ENCODE measurements at places on chromosomes 12 and 14. TPM values are rescaled to one million over a fixed set of nuclear protein-coding genes. Genes with fewer than 3 reads are reported as not detected.
A peak's percentile ranks its signal among the peaks of the same experiment; 100 is the strongest.

GRCh38 chr14:24353559-24354481 lies 14.0 kb upstream of the RIPK3 start:
- no peak for DNase-seq

GRCh38 chr12:55847033-55847432 lies 4.3 kb upstream of the MMP19 start:
- DNase-seq, result peak; percentile 80

GRCh38 chr12:26705851-26706250 lies 127.1 kb downstream of the ITPR2 start:
- DNase-seq, result no peak

DNA sequence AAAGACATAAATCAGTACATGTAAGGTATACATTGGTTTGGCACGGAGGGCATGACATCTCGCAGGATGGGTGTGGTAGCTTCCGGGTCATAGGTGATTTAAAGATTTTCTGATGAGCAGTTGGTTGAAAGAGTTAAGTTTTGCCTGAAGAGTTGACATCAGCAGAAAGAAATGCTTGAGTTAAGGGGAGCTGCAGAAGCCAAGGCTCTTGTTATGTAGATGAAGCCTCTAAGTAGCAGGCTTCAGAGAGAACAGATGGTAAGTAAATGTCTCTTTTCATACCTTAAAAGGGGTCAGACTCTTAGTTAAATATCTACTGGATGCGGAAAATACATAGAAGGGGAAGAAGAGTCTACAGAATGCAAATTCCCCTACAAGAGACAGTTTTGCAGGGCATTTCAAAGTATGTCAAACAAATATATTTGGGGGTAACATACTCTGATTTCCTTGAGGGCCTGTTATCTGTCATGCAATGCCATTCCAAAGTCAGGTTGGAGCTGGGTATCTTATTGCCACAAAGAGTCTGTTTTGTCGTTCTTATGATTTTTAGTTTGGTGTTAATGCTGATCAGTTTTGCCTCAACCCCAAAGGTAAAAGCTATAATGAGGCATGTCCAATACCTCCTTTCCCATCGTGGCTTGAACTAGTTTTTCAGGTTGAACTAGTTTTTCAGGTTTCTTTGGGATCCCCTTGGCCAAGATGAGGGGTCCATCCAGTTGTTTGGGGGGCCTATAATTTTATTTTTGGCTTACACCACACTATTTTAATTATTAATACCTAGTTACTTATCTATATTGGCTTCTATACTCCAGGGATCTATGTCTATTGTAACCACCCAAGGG lies 67.0 kb downstream of the PTHLH start:
- DNase-seq, result no peak

GRCh38 chr12:40032433-40033241 lies 73.2 kb downstream of the SLC2A13 start:
- DNase-seq, result no peak

GRCh38 chr12:58434726-58435125 lies 485.6 kb downstream of the LRIG3 start:
- DNase-seq, result no peak

DNA sequence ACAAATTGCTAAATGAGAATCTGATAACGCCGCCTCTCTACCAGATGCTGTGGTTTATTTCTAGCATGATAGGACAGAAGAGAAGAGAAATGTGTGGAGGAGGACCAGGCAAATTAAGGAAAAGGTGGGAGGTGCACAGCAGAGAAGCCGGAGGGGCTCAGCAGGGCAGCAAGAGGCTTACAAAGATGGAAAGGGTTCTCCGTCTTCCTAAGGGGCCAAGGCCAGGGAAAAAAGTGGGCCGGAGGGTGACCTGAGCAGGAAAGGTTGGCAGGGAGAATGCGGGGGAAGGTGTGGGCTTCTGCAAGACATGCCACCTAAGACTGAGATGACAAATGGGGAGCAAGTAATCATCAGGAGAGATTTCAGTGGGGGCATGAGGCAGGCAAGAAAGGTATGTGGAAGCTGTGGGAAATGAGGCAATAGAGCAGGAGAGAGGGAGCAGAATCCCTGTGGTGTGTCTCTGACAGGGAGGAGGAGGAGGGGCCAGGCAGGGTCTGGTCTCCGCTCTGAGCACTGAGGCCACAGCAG lies 18.7 kb downstream of the MANSC1 start:
- DNase-seq, result no peak

DNA sequence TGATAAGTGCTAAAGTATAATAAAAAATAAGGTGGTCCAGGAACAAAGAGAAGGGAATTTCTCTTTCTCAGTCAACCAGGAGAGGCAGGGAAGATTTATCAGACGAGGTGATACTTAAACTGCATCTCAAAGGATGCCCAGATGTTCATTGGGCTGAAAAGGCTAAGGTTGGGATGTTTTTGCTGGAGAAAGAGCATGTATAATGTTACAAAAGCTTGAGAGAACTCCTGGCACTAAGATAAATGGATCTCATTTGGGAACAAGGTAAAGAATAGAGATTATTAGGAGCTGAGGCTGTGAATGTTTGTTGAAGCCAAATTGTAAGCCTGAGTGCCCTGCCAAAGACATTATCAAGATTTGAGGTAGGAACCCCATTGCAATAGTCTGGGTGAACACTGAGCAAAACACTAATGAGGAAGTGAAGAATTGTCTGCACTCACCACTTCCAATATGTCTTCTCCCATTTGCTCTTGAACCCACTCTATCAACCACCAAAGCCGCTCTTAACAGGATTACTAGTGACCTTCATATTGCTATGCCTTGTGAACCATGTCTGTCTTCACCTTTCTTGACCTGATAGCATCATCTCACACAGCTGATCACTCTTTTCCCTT lies 149.0 kb upstream of the ARID2 start:
- no peak for DNase-seq

GRCh38 chr14:51848120-51848519 lies 12.3 kb upstream of the GNG2 start:
- no peak for DNase-seq

DNA sequence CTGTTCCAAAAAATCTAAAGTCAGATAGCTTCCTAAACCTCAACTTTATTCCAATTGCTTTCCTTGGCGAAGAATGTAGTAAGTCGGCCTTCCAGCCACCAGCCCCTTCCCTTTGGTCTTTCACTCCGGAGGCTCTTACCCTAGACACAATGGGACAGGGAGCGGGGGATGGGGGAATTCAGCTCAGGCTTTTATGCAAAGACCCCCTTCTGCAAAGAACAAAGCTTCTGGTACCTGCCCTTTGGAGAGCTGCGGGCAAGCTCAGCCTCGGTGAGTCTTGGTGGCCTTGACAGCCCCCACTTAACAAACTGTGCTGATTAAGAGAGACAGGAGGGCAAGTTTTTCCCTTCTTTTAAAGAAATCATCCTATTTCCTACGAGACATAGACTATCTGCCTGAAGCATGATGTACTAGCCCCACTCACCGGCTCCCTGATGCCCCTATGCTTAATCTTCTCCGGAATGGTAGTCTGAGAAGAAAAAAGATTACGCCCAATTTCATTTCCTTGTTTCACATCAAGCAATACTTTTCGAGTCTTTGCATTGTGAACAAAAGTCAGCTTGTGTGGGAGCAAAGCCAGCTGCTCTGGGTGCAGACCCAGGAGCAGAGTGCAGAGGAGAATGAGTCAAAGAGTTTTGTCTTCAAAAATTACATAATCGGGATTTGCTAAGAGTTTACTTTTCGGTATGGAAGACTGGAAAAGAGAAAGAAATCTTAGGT lies 1.5 kb upstream of the NANOG start:
- DNase-seq, result no peak

DNA sequence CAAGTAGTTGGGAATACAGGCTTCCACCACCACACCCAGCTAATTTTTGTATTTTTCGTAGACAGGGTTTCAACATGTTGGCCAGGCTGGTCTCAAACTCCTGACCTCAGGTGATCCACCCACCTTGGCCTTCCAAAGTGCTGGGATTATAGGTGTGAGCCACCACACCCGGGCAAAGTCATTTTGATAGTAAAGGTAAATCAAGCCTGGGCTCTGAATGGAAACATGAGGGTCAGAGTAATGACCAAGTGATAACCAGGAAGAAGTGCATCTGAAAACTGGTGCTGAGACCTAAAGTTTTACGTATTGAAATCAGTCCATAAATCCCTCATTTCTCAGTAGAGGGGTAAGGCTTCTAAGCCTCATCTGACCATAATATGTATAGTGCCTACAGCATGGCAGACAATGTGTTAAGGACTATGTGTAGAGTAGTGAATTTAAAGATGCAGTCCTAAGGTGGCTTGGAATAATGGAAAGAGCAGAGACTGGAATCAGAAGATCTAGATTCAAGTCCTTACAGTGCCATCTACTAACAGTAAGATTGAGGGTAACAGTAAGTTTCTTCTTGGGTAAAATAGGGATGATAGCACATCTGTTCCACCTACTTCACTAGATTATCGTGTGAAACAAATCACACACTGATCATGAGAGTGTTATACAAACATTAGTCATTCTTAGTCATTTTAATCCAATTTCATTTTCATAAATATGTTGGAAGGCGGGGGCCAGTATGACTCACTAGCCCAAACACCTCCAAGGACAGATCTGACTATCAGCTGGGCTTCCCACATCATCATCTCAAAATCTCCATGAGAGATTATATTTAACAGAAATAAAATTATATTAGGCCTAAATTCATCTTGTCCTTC lies 11.2 kb downstream of the MAP4K5 start:
- DNase-seq, result peak; percentile 68

DNA sequence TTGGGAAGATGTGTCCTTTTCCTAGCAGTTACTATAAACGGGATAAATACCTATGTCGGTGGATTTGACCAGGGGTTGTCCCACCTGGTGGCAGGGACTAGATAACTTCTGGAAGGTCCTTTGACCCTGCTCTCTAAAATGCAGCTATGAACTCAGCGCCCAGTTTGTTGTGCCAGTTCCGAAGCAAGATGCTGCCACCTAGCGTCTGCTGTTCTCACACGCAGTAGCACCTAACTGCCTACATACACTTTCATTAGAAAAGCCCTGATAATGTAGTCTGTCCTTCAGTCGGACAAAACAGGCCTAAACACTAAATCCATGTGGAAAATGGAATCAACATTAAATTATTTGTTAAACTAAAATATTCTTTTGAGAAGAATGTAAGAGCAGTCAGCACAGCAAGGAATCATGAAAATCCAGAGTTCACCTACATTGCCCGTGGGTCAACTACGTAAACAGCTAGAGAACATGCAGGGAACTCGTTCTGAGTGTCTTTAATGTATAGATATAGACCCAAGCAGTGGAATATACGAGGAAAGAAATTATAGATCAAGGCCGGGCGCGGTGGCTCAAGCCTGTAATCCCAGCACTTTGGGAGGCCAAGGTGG lies 51.1 kb upstream of the CRACR2A start:
- peak; percentile 61 for DNase-seq

The KRT5 gene
- not detected for total RNA-seq

The KRT75 gene
- total RNA-seq, result not detected

The SERPINA9 gene
- total RNA-seq, result not detected

The DNAI7 gene
- total RNA-seq, result not detected

The TPPP2 gene
- total RNA-seq, result not detected

The C1R gene
- total RNA-seq, result 29.3 TPM

Measured in RPMI7951 (cell line).